Muscle of leg (tissue), 16 donors: ENCODE measurements at places on chromosomes 13 and 19. TPM values are rescaled to one million over a fixed set of nuclear protein-coding genes. Genes with fewer than 3 reads are reported as not detected.

The CBLC gene
- not detected for total RNA-seq

The POLR2E gene
- total RNA-seq, result 69.6 TPM

The ATP8A2 gene
- total RNA-seq, result 0.89 TPM

The BST2 gene
- total RNA-seq, result 4.7 TPM

The ZNF610 gene
- total RNA-seq, result 4.3 TPM

The HSPB6 gene
- total RNA-seq, result 46.7 TPM

The ANGPTL4 gene
- total RNA-seq, result 1.2 TPM

The PSG11 gene
- total RNA-seq, result 0.75 TPM

The MBD3L1 gene
- total RNA-seq, result not detected

The TNNT1 gene
- total RNA-seq, result 387 TPM

The SLC6A16 gene
- 0.49 TPM for total RNA-seq

The FGF21 gene
- not detected for total RNA-seq

The FLT1 gene
- 16.1 TPM for total RNA-seq

The SLC25A41 gene
- total RNA-seq, result 0.22 TPM
